ENCODE measurements at places on chromosomes 4 and X.

GRCh38 chr4:4549534-4549933, 7.7 kb upstream of the STX18 start:
- DNase-seq = no peak

GRCh38 chr4:39626261-39626660, 12.4 kb downstream of the SMIM14 start:
- no peak for DNase-seq

- no peak for DNase-seq
These were observed 85.6 kb upstream of the EFHC2 start for GRCh38 chrX:44428989-44429627.

DNA sequence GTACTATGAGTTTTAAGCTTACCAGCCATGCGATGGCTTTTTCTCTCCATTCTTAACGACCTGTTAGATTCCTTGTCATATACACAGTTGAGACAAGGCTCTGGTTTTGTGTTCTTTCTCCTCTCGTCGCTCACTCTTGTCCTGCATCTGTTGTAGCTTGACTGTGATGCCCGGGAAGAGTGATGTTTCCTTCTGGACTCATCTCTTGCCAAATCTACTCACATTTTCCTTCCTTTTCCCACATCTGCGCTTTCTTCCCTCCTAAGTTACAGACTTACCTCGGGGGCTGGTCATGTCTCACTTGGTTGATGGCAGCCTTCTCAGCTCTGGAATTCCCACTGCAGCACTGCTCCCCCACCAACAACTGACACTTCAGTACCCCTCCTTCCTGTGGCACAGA, 4.8 kb upstream of the MAP7D3 start:
- no peak for DNase-seq

DNA sequence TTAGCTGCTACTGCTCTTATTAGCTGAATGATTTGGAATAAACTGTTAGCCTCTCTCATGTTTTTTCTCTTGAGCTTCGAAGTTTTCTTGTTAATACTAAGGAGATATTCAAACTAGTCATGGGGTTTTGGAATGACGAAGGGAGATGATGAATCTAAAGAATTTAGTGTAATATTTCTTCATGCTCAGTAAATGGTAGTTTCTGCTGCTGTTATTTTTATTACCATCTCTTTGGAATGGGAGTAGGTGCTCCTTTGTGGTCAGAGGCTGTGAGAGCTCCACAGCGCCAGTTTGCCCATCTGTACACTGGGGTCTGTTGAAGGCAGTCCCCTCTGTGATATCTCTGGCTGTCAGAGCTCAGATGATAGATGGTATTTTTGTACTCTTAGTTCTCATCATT, 33.7 kb downstream of the HTT start:
- no peak for DNase-seq

DNA sequence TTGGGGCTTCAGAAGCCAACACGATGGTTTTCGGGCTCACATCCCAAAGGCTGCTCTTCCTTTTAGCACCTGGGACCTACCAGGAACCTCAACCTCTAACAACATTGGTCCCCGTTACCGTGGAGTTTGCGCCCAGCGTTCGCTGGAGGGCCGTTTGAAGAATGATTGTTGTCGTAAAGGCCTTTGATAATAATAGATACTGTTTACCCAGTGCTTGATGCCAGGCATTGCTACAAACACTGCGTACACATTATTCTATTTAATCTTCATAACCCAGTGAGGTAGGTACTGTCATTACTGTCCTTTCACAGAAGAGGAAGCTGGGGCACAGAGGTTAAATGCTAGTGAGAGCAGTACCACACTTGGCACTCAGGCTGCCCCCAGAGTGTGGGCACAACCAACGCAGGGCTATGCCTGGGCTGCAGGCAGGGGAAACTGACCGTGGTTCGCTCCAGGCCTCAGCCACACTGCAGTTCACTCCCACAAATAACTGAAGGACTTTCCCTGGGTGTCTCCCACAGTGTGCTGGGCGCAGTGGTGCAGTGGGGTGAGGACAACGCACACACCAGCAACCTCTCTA, 1.0 kb upstream of the ACSL1 start:
- no peak for DNase-seq

- no peak for DNase-seq
These were observed 29.4 kb downstream of the ELF4 start for GRCh38 chrX:130080791-130081367.

GRCh38 chr4:175951794-175952193, 113.8 kb upstream of the WDR17 start:
- no peak for DNase-seq

GRCh38 chrX:130575831-130576389, 174.1 kb downstream of the RBMX2 start:
- no peak for DNase-seq
